HS-5 (cell line): ENCODE measurements at places on chromosomes 2 and 18.

DNA sequence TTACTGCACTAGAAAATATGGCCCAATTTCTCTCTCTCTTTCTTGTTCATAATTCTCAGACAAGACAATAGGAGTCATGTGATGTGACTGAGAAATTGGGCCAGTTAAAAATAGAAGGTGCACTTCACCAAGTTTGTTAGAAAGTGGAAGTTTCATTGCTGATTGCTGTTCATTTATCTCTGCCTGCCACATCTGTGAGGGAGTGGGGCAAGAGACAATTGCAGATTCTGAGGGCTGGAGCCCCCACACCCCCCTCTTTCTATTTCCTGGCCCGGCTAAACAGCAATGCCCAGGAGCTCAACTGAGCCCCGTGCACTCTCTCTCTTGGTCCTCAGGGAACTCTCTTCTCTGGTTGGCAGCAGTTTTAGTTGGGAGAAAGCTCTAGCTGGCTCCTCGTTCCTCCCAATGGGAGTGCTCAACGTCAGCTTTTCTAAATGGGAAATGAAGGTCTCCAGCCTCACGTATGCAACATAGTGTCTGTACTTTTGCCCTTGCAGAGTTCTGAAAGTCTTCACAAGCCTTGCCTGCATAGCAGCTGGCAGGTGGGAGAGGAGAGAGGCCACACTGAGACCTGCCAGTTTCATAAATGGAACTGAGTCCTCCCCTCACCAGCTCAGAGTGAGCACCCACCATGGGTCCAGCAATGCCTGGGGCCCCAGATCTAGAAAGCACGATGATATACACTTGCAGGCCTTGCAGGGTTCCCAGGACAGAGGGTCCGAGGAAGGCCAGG, 115.7 kb downstream of the MYCN start:
- DNase-seq: no peak

DNA sequence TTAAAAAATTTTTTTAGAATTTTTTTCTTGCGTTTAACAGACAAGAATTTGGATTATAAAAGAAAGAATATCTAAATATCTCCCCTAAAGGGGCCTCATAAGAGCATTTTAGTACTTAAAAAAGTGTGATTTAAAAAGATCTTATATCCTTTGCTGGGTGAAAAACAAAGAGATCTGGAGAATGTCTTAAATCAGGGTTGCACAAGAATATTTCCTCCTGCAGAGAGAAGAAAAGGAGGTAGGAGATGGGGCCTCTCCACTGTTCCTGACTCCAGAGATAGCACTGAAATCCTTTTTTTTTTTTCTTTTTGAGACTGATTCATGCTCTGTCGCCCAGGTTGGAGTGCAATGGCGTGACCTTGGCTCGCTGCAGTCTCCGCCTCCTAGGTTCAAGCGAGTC, 68.5 kb upstream of the OSR1 start:
- no peak for DNase-seq

- DNase-seq: peak; percentile 78
These were observed 382.1 kb downstream of the OSR1 start for GRCh38 chr2:18976168-18976961.

- no peak for DNase-seq
These were observed 157.5 kb downstream of the TGIF1 start for GRCh38 chr18:3607309-3608098.

GRCh38 chr18:11987527-11987926, 6.2 kb downstream of the IMPA2 start:
- DNase-seq: no peak

- no peak for DNase-seq
These were observed 131.9 kb upstream of the CHAC2 start for GRCh38 chr2:53635694-53636093.

DNA sequence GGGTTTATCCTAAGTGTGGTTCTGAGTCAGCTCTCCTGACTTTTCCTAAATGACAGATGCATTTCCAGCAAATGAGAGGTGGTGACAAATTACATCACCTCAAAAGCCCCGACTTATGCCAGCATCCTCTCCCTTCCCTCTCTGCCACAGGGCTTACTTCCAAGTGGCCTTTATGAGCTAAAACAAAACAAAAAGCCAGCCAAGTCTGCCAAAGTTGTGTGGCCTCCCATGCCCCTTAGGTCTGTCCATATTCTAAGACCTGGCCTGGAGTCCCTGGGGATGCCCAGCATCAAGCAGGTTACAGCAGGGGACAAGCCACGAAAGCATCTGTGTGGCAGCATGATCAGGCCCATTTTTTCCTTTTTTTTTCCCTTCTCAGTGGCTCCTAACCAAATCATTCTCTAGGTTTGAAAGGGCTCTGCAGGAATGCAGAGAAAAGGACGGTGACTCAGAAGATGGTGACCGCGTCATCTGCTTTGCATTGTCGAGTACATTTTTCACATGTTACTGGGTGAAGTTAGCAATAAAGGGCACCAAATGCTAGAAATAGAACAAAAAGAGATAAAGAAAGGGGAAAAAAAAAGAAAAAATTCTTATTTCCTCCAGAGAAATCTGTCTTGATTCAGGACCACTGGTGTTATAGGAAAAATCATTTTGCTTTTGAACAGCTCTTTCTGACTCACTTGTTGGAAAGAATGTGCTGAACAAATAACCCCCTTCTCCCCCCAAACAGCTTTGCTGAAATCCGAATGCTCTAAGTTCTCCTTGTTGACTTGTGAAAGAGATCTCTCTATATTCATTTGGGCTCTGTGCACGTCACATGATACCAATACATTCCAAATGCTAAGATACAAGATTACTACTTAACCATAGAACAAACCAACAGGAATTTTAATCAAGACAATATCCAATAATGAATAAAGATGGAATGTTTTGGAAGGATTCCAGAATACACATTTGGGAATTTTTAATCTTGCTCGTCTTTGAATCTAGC, 178.7 kb downstream of the EN1 start:
- peak; percentile 99 for DNase-seq

GRCh38 chr2:240579771-240580614, 6.5 kb upstream of the CAPN10 start:
- DNase-seq: peak; percentile 89

- DNase-seq: no peak
These were observed 76.1 kb downstream of the SMIM21 start for GRCh38 chr18:75351409-75351808.

GRCh38 chr2:97745474-97746174, 32.2 kb downstream of the ZAP70 start:
- DNase-seq: no peak

- DNase-seq: peak; percentile 69
These were observed 82.6 kb downstream of the PKP4 start for GRCh38 chr2:158539176-158540005.

GRCh38 chr2:133352719-133353118, 215.5 kb downstream of the NCKAP5 start:
- no peak for DNase-seq

GRCh38 chr2:168203762-168204693, 43.4 kb downstream of the STK39 start:
- no peak for DNase-seq

DNA sequence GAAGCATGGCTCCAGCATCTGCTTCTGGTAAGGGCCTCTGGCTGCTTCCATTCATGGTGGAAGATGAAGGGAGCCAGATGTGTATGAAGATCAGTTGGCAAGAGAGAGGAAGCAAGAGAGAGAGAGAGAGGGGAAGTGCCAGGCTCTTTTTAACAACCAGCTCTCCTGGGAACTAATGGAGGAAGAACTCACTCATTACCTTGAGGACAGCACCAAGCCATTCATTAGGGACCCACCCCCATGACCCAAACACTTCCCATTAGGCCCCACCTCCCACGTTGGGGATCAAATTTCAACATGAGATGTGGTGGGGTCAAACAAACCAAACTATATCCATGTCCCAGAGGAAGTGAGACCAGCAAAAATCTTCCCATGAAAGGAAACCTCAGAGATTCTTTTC, 124.8 kb upstream of the SIX2 start:
- DNase-seq: no peak

DNA sequence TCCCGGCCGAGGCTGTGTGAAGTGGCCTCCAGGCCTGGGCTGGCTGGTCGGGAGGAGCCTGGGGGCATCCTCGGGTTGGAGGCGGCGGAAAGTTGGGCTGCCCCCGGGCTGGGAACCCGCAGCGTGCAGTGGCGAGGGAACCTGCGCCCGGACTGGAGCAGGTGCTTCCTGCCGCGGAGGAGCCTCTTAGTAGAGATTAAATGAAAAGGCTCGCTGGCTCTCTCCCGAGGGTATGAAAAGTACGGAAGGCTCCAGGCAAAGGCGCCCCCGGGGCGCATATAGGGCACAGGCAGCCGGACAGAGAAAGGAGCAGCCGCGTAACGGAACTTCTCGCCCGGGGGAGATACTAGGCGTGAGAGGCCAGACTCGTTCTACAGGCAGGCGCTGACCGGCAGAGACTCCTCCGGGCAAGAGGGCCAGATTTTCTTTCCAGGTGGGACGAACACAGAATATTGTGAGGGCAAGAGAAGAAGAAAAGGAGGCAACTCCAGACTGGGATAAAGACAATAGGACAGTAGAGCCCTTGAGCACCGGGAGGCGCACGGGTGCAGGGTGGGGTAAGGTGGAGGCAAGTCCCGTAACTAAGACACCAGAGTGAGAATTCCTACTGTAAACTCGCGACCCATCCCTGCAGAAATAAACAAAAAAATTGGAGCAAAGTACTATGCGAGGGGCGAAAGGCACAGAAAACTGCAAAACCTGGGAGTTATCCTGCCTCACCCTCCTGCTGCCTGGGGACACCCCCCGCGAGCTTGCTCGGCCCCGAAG, 816 bp downstream of the CDH2 start:
- DNase-seq: no peak

DNA sequence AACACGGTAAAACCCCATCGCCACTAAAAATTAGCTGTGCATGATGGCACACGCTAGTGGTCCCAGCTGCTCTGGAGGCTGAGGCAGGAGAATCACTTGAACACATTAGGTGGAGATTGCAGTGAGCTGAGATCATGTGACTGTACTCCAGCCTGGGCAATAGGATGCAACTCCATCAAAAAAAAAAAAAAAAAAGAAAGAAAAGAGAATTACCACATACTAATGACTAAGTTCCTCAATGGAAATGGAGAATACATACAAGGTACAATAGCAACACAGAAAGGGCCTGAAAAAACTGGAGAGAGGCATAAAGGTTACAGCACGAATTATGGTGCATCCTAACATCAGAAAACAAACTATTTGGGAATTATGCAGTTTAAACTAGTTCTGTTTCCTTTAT, 81.3 kb downstream of the CDH2 start:
- no peak for DNase-seq

DNA sequence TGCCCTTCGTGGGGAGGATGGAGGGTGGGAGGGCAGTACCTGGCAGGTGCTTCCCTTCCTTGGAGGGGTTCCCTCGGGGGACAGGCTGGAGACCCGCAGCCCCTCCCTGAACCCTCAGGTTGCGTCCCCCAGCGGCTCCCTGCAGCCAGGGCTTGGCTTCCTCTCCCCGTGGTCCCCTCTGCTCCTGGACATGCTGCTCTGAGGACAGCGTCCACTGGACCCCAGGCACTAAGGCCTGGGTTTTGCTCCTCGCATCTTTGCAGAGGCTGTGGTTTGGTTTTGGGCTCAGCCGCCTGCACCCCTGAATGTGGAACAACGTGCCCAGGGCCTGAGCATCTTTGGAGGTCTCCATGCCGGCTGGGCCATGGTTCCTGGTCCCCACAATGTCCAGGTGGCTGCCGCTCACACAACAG, 133.5 kb downstream of the PTGR3 start:
- DNase-seq: no peak

DNA sequence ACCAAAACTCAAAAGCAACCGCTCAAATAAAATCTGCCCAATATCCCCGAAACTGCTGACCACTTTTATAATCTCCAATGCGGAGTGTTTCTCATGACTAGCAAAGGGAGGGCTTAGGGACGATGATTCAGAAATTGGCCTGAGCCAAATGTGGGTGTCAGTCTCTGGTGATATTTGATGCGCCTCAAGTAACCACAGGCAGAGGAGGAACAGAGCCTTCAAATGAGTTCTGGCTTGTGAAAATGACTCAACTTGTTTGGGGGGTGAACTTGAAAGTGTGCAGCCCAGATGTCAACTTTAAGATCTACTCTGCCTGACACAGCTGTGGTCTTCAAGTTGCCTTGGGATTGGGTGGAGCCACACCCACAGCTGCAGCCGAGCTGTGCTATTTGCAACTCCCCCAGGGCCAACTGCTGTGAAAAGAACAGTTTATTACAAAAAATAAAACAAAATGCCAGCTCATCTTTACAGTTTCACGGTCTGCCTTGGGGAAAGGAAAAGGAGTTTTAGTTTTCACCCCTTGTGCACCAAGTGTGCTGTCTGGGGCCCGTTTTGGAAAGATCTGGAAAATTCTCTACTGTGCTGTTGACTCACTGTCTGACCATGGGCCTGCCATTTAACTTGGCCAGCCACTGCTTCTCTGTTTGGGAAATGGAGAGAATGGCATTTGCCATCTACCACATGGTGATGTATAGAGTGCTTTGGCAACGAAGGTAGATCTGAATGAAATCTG, 222.1 kb downstream of the MTX2 start:
- peak; percentile 99 for DNase-seq

GRCh38 chr2:55887901-55888624, 35.5 kb downstream of the EFEMP1 start:
- peak; percentile 56 for DNase-seq

DNA sequence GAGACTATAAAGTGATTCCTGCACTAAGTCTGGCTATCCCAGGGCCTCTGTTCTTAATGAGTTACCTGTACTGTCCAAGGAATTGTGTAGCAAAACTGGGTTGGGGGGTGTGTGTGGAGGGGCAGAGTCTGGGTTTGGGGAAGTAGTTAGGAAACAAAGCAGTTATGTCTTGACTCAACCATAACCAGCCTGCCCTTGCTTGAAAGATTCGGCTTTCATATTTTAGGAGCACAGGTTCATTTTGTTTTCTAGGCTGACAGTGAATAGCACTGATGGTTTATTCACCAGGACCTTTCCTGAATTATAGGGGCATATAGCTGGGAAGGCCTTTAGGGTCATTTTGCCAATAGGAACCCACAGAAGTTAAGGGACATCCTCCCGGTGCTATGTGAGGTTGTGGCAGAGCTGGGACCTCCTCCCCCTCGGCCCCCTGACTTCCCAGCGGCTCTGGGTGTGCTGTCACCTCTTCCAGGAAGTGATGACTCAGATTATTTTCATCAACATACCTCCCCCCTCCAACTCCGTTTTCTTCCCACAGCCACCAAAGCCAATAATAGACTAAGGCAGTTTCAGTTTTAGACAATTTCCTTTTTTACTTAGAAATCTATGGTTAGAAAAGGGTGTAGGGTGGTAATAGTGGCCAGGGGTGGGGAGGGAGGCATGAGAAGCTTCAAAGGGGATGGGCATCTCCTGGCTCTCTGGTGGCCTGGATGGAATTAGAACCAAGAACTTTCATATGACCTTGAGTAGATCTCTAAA, 44.8 kb downstream of the SETBP1 start:
- no peak for DNase-seq

DNA sequence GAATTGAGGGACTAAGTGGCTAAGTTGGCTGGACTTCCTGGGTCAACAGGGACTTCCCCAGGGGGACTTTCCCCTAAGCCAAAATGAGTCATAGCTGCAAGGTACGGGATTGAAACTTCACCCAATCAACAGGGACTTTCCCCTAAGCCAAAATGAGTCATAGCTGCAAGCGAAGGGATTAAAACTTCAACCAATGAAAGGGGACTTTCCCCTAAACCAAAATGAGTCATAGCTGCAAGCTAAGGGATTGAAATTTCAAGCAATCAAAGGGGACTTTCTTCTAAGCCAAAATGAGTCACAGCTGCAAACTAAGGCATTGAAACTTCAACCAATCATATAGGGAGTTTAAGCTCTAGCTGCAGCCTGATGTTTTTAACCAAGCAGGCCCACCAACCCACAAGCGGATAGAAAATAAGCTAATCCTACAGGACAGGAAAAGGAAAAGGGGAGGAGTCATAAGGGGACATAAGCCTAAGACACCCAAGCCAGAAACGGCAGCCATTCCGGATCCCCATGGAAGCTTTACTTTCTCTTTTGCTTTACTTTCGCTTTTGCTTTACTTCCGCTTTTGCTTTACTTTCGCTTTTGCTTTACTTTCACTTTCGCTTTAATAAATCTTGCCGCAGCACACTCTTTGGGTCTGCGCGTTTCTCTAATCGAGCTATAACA, 1375.4 kb upstream of the CELF4 start:
- peak; percentile 66 for DNase-seq
